ENCODE measurements at places on chromosomes 11 and 22.

- no peak for DNase-seq
Measured at GRCh38 chr11:103618528-103618927, 417.9 kb upstream of the DDI1 start.

DNA sequence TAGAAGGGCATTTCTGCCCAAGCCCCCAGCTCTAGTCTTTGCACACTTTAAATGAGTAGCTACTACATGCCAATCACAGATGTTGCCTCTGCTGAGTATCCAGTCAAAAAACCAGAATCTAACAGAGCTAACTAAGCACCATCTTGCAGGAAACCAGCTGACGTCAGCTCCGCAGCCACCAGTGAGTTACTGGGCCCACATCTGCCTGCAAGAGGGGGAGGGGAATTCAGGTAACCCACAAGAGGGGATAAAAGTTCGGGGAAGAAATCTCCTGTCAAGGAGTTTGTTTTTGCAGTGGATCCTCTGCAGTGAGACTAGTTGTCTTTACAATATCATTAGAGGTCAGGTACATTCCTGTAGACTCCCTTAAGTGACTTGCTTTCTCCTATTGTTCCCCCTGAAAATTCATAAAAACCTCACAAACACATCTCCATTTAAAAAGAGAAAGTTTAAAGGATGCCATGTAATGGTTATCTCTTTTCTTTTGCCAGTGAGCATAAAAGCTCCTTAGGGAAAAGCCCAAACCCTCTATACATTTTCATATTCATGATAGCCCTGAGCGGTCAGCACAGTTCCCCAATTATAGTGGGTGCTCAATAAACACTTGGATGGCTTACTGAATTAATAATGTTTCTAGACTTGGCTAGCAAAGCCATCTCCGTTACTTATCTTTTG is 9.3 kb downstream of the CD44 start:
- no peak for DNase-seq

GRCh38 chr11:29171360-29171950 is 845.4 kb downstream of the KCNA4 start:
- no peak for DNase-seq

- no peak for DNase-seq
Measured at GRCh38 chr11:27444801-27445215, 27.8 kb downstream of the LGR4 start.

DNA sequence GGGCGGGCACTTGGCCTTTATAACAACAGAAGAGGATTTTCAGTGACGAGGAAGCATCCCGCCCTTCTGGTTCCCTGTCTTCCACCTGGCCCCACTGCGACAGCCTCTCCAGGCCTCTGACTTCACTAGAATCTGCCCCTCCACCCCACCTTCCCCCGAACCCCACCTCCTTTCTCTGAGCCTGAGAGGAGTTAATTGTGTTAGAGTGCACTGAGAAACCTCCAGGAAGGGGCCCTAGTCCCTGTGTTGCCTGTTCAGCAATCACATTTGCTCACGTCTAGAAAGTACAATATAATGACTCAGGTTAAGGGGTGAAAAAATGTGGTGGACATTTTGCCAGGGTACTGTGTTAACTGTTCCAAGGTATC is 38.8 kb downstream of the PTPRJ start:
- no peak for DNase-seq

DNA sequence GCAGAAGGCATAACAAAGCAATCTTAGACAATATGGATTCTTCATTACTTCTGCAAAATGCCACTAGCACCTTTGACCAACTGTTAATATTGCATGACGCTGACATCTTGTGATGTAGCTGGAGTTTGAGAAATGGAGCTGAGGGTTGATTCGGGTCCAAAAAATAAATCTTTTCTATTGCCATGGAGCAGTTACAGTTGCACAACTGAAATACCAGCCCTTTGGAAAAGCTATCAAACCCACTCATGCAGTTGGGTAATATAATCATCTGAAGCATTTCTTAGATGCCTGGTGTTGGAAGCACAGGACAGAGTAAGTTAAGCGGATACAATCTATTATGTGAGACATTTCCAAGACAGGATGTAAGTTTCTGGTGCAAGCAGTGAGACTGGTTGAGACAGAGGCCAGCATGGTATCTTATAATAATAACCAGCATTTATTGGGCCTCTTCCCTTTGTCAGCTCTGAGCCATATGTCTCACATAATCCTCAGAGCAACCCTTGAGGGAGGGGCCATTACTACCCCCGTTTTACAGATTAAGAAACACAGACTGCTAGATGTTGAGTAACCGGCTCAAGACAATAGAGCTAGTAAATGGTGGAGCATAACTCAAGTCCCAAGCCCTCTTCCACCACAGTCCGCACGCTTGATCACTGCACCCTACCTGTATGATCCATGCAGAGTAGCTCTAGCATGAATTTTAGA is 74.9 kb upstream of the CAPRIN1 start:
- no peak for DNase-seq

DNA sequence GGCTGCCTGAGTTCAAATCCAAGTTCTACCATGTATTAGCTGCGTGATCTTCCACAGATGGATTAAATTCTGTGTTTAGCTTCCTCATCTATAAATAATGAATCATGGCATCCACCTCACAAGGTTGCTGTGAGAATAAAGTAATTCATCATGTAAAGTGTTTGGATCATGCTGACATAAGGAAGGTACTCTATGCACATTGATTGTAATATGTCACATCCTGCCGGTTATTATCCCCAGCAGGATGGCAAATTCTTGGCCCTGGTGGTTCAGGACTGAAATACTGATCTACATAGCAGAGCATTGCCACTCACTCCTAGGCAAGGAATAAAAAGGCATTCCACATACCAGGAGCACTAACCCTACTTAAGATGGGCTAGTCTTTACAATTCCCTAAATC is 40.8 kb downstream of the LGR4 start:
- no peak for DNase-seq

GRCh38 chr22:16915701-16916100 is 90.5 kb upstream of the XKR3 start:
- no peak for DNase-seq

DNA sequence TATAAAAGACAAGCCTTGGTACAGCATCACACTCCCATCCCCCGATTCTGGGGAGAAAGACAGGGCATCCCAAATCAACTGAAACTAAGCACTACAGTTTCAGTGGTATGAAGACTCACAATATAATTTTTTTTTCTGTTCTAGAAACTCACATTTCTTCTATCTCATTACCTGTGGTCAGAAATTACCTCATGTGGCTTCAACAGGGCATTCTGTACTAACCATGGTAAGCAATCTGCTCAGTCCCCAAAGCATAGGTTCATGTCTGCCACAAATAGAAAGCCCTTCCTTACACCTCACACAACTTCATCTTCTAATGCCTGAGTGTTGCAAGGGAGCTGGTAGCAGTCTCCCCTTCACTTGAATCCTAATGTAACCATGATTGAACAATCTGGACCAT is 147.4 kb upstream of the POU2AF2 start:
- DNase-seq = no peak

DNA sequence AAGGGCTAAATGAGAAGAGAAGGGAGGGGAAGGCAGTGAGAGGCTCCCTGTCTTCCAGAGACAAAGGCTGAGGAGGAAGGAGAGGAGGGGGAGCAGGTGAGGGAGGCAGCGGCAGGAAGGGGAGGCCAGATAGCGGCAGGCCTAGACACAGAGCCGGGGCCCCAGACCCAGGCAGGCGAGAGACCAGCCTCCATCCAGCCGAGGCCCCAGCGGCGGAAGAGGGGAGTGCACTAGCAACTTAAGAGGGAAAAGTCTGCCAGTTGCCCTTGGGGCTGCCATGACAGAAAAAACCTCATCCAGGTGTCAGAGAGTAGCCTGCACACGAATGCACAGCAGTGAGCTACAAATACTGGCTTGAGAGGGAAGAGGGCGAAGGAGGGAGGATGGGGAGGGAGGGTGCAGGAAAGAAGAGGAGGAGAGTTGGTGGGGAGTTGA is 46.7 kb downstream of the IGLL1 start:
- DNase-seq = peak; percentile 32

DNA sequence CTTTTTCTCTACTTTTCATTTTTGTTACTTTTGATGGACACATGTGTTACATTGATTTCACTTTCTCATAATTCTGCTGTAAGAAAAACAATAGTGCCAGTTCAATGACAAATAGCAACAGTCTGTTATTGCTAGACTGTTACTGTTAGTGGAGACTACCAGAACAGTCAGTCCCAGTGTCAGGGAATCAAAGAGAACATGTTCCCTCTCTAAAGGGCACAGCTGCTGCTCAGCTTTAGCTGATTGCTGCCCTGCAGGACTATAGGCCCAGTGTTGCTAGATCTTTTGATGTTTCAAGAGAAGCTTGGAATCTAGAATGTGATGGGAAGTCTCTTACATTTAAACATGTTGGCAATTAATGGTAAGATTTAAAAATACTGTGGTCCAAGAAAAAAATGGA is 3.4 kb downstream of the BIRC3 start:
- no peak for DNase-seq

GRCh38 chr11:119419834-119420492 is 3.0 kb downstream of the THY1 start:
- DNase-seq = no peak

GRCh38 chr11:69388661-69389060 is 92.8 kb upstream of the LINC01488 start:
- DNase-seq = no peak

GRCh38 chr11:124113890-124114289 is 1.4 kb upstream of the VWA5A start:
- DNase-seq = no peak

DNA sequence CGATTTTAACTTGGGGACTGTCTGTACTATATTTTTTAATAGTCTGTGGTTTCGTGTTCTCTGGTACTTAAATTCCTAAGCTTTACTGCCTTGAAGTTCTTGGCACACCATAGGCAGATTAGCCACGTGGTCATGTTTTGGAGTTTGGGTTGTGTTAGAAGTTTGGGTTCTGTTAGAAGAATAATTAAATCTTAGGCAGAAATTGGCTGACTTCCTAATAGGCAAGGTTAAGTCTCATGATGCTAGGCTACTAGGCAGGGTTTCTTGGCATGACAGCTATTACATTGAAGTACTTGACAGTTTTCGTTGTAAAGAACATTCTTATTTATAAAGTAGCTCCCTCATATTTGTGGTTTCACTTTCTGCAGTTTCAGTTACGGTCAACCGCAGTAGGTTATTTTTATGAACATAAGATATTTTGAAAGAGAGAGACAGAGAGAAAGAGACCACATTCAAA is 30.0 kb upstream of the MMP7 start:
- DNase-seq = no peak

All from activated naive CD4-positive, alpha-beta T cell treated with anti-CD3 and anti-CD28 coated beads, Interleukin-2, amount 50 U/mL, for 16 hours (primary cell).